ENCODE measurements at places on chromosomes 1 and 21. TPM values are rescaled to one million over a fixed set of nuclear protein-coding genes. Genes with fewer than 3 reads are reported as not detected.

GRCh38 chr1:98088381-98088780 is 167.5 kb upstream of the DPYD start:
- H3K4me1 ChIP-seq = peaks cover 10% of the 10 kb centered on the region
- no peak overlapping the region for H3K27ac ChIP-seq
- DNase-seq = no peak
- H3K4me3 ChIP-seq = no peak overlapping the region
- H3K36me3 ChIP-seq = peaks cover 2% of the 10 kb centered on the region

DNA sequence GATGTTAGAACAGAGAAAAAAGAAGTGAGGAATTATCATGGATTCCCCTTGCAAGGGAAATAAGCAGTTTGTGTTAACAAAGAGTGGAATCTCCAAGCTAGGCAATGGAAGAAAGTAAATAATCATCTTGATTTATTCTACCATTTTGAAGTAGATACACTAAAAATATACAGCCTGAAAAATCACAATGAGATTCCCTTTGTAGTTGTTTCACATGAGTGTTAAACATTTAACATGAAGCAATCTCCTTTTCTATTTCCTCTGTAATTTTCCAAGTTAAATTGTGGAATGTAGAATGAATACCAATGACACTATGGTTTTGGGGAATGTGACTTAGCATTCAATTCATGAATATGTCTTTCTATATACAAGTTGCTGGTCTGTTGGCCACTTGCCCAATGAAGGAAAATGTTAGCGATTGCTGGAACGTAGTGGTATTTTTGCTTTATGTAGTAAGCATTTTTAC is 5.7 kb downstream of the TGFB2 start:
- H3K4me1 ChIP-seq = peaks cover 23% of the 10 kb centered on the region
- no peaks in the 10 kb centered on the region for H3K27me3 ChIP-seq
- H3K4me3 ChIP-seq = no peak overlapping the region
- no peak for DNase-seq
- H3K27ac ChIP-seq = no peak overlapping the region

- no peak overlapping the region for H3K27ac ChIP-seq
- no peaks in the 10 kb centered on the region for H3K36me3 ChIP-seq
- peaks cover 3% of the 10 kb centered on the region for H3K27me3 ChIP-seq
- H3K4me1 ChIP-seq = peaks cover 22% of the 10 kb centered on the region
Observed at GRCh38 chr1:175172503-175172902, 20.1 kb downstream of the KIAA0040 start.

- no peak overlapping the region for H3K27ac ChIP-seq
- peak overlapping the region; percentile 33 for H3K4me3 ChIP-seq
- no peaks in the 10 kb centered on the region for H3K36me3 ChIP-seq
- DNase-seq = peak; percentile 50
- peaks cover 2% of the 10 kb centered on the region for H3K4me1 ChIP-seq
- peaks cover 61% of the 10 kb centered on the region for H3K27me3 ChIP-seq
Observed at GRCh38 chr1:34885405-34886247, 26.1 kb upstream of the SMIM12 start.

- H3K27me3 ChIP-seq = peaks cover 41% of the 10 kb centered on the region
- DNase-seq = no peak
Observed at GRCh38 chr1:32878637-32879041, 7.7 kb upstream of the HPCA start.

- no peak for DNase-seq
- no peaks in the 10 kb centered on the region for H3K36me3 ChIP-seq
- H3K27me3 ChIP-seq = peaks cover 7% of the 10 kb centered on the region
- peaks cover 4% of the 10 kb centered on the region for H3K4me1 ChIP-seq
- H3K4me3 ChIP-seq = no peak overlapping the region
Observed at GRCh38 chr1:12046749-12047119, 16.4 kb upstream of the TNFRSF8 start.

GRCh38 chr21:31480228-31480627 is 136.2 kb upstream of the TIAM1 start:
- no peaks in the 10 kb centered on the region for H3K27me3 ChIP-seq
- peaks cover 4% of the 10 kb centered on the region for H3K4me1 ChIP-seq
- peaks cover 7% of the 10 kb centered on the region for H3K36me3 ChIP-seq
- no peak for DNase-seq

DNA sequence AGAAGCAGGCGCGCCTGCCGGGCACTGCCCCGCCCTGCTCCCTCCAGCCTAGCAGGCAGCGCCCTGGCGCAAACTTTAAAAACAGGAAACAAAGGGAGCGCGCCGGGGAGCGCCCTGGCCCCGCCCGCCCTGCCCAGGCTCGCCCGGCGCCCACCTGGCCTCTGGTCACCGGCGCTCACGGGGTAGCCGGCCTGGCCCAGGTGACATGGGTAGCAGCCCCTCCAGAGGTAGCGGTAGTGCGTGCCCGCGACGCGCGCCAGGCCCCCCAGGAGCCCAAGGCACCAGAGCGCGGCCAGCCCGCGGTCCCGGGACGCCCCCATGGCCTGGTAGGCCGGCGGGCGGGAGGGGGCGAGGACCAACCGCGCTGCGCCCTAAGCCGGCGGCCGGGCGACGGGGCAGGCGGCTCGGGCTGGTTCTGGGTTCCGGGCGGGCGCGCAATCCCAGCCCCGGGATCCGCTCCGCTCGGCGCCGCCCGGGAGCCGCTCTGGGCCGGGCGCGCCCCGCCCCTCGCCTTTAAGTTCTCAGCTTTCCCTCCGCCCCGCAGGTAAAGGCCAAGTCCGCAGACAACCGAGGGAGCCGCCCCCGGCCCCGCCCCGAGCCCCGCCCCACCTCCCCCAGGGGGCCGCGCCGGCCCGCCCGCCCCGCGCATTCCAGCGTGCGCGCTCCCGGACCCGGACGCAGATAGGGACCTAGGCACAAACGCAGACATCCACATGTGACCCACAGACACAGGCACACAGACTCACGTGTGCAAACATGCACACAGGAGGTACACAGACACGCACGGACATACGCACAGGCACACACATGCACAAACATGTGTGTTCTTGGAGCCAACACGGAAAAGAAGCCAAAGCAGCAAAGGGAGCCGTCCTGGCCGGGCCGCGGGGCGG is 76.7 kb downstream of the ARHGEF16 start:
- H3K4me1 ChIP-seq = peaks cover 6% of the 10 kb centered on the region
- H3K27me3 ChIP-seq = peaks cover 3% of the 10 kb centered on the region
- H3K27ac ChIP-seq = peak overlapping the region; percentile 96
- no peaks in the 10 kb centered on the region for H3K36me3 ChIP-seq
- DNase-seq = peak; percentile 72

GRCh38 chr1:14507262-14507661 is 91.2 kb upstream of the KAZN start:
- H3K4me1 ChIP-seq = no peaks in the 10 kb centered on the region
- peaks cover 24% of the 10 kb centered on the region for H3K27me3 ChIP-seq
- DNase-seq = no peak
- H3K27ac ChIP-seq = no peak overlapping the region
- no peaks in the 10 kb centered on the region for H3K36me3 ChIP-seq
- no peak overlapping the region for H3K4me3 ChIP-seq

- DNase-seq = no peak
- H3K36me3 ChIP-seq = peaks cover 2% of the 10 kb centered on the region
- peaks cover 15% of the 10 kb centered on the region for H3K4me1 ChIP-seq
- no peaks in the 10 kb centered on the region for H3K27me3 ChIP-seq
- H3K27ac ChIP-seq = no peak overlapping the region
Observed at GRCh38 chr1:44672254-44672955, 1.9 kb downstream of the TMEM53 start.

GRCh38 chr1:205977402-205978014 is 25.7 kb downstream of the RAB7B start:
- peak; percentile 70 for DNase-seq
- H3K27me3 ChIP-seq = peaks cover 3% of the 10 kb centered on the region
- H3K4me3 ChIP-seq = no peak overlapping the region
- H3K4me1 ChIP-seq = peaks cover 8% of the 10 kb centered on the region

DNA sequence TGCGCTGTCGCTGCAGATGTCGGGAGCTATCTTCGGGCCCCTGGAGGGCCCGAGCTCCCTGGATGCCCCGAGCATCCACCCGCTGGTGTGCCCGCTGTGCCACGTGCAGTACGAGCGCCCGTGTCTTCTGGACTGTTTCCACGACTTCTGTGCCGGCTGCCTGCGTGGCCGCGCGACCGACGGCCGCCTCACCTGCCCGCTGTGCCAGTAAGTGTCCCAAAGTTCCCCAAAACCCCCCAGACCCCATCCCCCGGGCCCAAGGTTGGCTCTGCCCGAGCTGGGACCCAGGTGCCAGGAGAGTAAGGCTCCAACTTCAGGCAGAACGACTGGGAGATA is 569 bp downstream of the RNF207 start:
- peaks cover 9% of the 10 kb centered on the region for H3K27me3 ChIP-seq
- H3K4me3 ChIP-seq = peak overlapping the region; percentile 62
- DNase-seq = no peak
- peaks cover 2% of the 10 kb centered on the region for H3K4me1 ChIP-seq

- peaks cover 2% of the 10 kb centered on the region for H3K4me1 ChIP-seq
- H3K36me3 ChIP-seq = no peaks in the 10 kb centered on the region
Observed at GRCh38 chr1:65812065-65812464, 19.4 kb downstream of the PDE4B start.

DNA sequence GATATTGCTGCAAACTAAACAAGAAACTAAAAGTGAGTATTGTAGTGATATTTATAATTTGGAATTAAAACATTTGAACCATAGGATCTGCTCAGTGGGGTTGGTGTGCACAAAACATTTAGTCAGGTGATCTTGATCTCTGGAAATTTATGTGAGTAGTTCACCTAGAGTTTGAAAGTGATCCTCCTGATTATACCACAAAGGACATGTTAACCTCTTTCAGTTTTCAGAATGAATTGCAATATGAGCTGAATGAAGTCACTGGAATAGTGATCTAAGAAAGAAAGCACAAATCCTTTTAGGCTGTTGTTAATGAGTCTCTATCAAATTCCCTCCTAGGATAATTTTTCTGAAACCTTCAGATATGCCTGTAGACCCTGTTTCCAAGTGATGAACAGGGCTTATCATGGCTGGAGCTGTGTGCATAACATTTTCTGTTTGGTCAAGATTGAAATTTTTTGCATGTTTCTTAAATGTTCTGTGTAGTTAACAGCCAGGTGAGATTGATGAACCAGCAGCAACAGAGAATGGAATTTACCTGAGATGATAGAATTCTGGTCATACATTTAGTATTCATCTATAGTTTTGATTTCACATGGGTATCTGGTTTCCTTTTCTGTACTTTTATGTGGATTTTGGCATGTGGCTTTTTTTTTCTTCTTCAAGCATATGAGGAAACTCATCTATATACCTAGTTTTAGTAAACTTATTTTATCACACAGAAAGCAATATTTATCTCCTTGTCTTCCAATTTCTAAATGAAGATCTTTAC is 25.5 kb downstream of the CDC14A start:
- peaks cover 15% of the 10 kb centered on the region for H3K36me3 ChIP-seq
- H3K4me3 ChIP-seq = no peak overlapping the region
- no peaks in the 10 kb centered on the region for H3K27me3 ChIP-seq
- no peak overlapping the region for H3K27ac ChIP-seq
- DNase-seq = no peak

DNA sequence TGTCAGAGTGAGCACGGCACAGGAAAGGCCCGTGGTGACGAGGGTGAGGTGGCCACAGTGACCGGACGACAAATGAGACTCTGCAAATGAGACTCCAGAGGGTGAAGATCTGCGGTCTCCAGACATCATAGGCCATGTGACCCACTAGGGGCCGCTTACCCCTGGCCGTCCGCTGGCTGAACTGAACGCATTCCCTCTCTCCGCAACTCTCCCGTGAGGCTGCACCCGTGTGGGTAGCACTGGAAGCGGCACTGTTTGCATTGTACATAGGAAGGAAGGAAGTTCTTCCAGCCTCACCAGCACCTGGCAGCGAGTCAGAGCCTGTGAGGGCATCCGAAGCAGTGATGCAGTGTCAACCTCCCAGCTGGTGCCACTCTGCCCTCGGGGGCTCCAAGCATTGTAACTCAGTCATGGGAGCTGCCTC is 23.6 kb upstream of the SPSB1 start:
- peaks cover 2% of the 10 kb centered on the region for H3K36me3 ChIP-seq
- no peaks in the 10 kb centered on the region for H3K27me3 ChIP-seq
- no peak overlapping the region for H3K4me3 ChIP-seq
- no peak for DNase-seq
- H3K27ac ChIP-seq = no peak overlapping the region

- no peak for DNase-seq
- no peaks in the 10 kb centered on the region for H3K4me1 ChIP-seq
- H3K27me3 ChIP-seq = peaks cover 3% of the 10 kb centered on the region
- no peaks in the 10 kb centered on the region for H3K36me3 ChIP-seq
Observed at GRCh38 chr1:60402216-60402615, 328.6 kb upstream of the C1orf87 start.

- no peak overlapping the region for H3K27ac ChIP-seq
- no peaks in the 10 kb centered on the region for H3K27me3 ChIP-seq
- H3K4me3 ChIP-seq = no peak overlapping the region
- peaks cover under 1% of the 10 kb centered on the region for H3K36me3 ChIP-seq
Observed at GRCh38 chr21:44949779-44950198, 10.0 kb downstream of the SLX9 start.

DNA sequence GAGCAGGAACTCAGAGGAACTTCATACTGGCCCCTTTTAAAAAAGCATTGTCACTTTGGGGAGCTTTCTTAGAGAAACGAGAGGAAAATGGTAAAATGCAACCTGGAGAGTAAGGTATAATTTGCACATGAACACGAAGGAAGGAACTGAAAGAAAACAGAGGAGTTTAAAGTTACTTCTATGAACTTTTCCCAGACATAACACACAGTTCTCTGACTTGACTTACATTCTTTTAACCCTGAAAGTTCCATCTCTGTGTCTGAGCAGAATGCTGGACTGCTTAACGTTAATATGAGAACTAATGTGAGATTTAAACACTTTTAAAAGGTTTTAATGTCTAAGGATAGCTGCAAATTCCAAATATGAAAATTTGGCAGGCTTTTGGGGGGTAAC is 102.3 kb downstream of the NFIA start:
- H3K27me3 ChIP-seq = peaks cover 34% of the 10 kb centered on the region
- H3K4me3 ChIP-seq = no peak overlapping the region
- no peaks in the 10 kb centered on the region for H3K36me3 ChIP-seq
- peaks cover 5% of the 10 kb centered on the region for H3K4me1 ChIP-seq

DNA sequence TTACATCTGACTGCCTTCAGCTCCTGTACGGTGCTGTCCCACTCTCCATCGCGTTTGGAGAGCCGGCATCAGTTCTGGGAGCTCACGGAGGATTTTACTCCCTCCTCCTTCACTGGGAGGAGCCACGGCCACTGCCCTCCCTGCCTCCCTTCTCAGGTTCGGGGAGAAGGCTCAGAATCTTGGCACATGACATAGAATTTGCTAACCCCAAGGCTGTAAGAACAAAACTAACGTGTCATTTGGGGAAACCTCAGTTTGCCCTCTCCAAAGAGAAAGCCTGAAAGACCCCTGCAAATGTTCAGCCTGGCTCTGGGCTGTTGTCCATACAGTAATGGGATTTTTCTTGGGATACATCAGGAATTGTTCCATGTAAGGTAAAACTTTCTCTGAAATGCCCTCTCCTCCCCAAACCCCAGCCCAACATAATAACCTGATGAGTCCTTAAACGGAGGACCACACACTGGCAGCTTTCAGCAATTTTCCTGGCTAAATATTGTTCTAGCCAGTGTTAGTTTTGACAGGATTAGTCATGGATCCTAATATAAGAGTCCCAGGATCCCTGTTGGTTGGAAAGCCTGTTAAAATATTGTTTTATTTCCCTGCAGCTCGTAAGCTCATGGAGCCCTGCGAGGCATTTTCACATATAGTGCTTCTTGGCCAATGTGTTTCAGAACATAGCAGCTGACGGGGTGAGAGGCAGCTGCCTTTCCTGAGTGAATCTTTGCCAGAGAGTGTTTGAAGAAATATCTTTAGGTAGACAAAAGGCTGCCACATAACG is 98.8 kb downstream of the RHOU start:
- H3K36me3 ChIP-seq = no peaks in the 10 kb centered on the region
- no peak overlapping the region for H3K4me3 ChIP-seq
- DNase-seq = no peak
- H3K27ac ChIP-seq = no peak overlapping the region
- peaks cover 58% of the 10 kb centered on the region for H3K4me1 ChIP-seq

The S100A8 gene
- total RNA-seq = not detected

The TP73 gene
- 2.4 TPM for total RNA-seq

The SLFNL1 gene
- total RNA-seq = 1.0 TPM

The NR1I3 gene
- not detected for total RNA-seq

The KIAA0040 gene
- 2.4 TPM for total RNA-seq

The EDEM3 gene
- total RNA-seq = 37.5 TPM

The CSF1 gene
- total RNA-seq = 0.89 TPM

The GPR25 gene
- not detected for total RNA-seq
